ENCODE measurements at places on chromosomes 7 and 10.
A peak's percentile ranks its signal among the peaks of the same experiment; 100 is the strongest.

DNA sequence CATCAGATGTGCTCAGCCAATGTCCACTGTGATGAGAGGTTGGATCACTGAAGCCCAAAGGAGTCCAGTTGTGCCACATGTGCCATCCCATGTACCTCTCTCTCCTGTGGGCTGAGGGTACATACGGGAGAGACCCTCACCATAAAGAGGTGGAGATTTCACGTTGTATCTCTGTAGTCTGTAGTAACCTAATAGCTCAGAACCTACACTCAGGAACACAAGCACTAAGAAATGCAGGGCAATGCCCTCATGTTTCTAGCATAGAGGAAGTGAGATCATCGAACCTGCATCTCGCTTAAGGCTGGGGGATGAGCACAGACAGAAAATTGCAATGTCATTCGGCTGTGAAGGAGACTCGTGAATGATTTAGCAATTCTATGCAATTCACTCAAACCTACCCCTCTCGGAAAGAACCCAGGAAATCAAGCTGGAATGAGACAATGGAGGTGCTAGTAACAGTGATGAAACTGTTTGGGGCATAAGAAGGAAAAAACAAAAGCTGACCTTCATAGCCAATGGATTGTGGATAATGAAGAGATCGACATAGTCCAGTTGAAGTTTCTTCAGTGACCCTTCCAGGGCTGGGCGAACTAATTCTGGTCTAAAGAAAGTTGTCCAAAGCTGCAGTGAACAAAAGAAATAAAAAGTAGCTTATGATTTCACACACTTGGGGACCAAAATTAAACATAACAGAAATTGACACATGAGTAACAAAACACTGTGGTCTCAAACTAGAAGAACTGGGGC, 80.3 kb upstream of the UCN3 start:
- DNase-seq: peak; percentile 63

GRCh38 chr7:103691291-103691690, 245.3 kb upstream of the SLC26A5 start:
- DNase-seq: no peak

- no peak for DNase-seq
Measured at GRCh38 chr7:141700848-141701371, 1.1 kb downstream of the DENND11 start.

- no peak for DNase-seq
Measured at GRCh38 chr10:130568246-130568645, 432.1 kb downstream of the GLRX3 start.

DNA sequence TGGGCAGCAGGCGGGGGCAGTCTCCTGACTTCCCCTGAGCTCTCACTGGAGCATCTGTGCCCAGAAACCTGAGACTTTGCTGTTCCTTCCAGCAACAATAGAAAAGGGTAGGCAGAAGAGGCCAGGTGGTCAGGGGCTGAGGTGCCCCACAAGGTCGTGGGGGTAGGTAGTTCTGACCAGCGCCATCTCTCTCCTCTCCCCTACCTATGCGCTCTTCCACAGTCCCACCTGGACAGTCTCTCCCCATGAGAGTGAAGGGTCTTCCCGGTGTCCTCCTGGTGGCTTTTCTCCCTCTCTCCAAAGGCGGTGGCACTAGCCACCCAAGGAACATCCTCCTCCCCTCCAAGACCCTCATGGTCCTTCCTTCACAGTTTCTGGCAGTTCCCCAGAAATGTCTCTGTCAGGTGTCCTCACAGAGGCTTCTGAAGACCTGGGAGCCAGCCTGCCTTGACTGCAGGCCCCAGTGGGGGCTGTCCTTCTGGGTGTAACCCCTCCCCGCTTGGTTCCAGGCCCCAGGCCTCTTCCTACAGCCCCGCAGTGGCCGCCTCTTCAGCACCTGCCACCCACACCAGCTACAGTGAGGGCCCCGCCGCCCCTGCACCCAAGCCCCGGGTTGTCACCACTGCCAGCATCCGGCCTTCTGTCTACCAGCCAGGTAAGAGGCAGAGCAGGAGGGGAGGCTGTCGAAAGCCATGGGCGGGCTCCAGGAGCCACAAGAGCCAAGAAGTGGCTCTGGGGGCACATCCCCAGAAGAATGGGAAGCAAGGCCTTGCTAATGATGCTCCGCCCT, 41.3 kb downstream of the LDB3 start:
- DNase-seq: no peak

- no peak for DNase-seq
Measured at GRCh38 chr10:25604591-25604990, 329.4 kb upstream of the MYO3A start.

GRCh38 chr10:120516426-120516825, 59.4 kb downstream of the PLPP4 start:
- DNase-seq: no peak

DNA sequence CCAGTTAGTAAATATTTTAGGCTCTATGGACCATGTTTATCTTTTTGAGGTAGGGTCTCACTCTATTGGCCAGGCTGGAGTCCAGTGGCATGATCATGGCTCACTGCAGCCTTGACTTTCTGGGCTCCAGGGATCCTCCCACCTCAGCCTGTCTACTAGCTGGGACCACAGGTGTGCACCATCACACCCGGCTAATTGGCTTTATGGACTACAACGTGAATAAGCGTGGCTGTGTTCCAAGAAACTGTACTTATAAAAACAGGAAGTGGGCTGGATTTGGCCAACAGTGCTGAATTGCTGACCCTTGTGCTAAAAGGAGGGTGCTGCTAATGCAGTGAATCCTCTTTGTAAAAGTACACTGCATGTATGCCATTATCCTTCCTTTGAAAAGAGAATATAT, 111.7 kb upstream of the CDK13 start:
- DNase-seq: no peak

DNA sequence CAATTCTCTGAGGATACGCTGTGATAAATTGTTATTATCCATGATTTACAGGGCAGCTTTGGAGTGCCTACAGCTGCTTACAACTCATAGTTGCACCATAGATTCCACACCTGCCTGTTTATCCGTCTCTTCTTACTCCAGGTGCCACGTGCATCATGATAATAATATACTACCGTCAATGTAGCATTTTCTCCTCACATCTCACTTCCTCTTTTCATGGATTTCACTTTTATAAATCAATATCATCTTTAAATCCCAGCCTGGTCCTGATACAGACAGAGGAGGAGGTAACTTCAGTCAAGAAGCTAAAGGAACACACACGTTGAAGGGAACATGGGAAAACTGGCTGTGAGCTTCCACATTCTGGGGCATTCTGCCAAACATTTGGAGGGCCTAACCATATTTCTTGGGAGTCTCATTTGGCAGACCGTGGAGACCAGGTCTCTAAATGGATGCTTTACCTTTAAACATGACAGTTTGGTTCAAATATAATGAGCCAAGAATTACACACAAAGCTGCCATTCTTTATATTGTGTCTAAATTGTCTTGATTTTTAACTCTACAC, 2.4 kb downstream of the CH25H start:
- no peak for DNase-seq

DNA sequence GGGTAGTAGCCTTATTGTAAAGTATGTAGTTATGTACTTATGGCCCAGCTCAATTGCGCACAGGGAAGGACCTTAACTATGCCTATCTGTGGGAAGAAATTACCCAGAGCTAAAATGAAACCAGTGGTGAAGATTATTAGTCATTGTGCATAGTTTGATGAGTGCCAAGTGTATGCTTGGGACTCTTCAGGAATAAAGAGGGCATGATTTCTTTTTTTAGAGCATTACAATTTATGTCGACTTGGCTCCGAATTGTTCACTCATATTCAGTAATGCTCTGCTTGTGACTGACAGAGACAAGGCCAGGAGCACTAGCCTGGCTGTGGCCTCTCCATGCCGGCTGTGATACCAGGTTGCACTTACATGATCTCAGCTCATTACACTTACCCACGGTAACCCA, 269.5 kb downstream of the TRIL start:
- no peak for DNase-seq

GRCh38 chr10:132575320-132576201, 38.0 kb downstream of the INPP5A start:
- DNase-seq: no peak

DNA sequence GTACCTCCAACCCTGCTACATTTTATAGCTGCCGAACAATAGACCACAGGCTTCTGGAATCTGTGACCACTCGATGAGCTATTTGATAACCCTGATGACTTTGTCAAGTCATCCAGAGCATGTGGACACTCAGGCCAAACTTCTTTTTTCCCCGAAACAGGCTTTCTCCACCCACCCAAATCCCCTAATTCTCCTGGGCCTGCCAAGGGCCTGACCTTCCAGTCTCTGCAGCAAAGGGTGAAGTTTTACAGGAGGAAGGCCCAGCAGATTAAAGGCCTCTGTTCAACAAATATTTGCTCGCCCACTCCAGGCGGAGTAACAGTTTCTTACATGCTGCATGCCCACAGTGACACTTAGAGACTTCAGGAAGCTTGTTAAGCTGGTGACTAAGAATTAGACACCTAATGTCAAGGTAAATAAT, 2.0 kb downstream of the JCAD start:
- DNase-seq: no peak
